Panc1 (cell line): ENCODE measurements at places on chromosomes 12 and 14.

DNA sequence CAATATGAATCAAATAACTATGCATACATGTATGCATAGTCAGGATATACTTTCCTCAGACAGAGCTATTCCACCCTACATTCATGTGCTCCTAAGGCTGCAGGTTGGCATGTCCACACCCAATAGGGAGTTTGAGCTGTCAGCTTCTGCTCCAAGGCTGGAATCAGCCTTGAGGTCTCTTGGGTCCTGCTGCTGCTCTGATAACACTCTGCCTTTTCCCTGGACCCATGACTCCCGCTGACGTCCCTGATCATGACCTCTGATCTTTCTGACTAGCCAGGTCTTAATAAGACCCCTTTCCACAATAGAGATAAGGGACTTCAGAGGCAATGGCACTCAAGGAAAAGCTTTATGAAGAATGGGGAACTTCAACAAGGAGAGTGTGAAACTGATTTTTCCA lies 5.7 kb downstream of the PITPNM2 start:
- DNase-seq, result no peak

DNA sequence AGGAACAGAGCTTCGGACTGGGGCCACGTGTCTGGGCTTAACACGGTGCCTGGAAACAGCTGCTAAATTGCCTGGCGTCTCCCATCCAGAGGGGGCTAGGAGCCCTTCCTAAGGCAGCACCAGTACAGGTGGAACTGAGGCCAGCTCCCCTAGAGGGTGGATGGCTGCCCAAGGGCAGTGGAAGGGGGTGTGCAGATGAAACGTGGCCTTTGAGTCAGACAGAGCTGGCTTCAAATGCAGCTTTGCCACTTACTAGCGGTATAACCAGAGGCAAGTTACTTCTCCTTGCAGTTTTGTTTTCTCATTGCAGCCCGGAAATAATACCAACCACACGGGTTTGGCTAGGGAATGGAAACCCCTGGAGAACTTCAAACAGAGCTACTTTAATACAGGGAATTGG lies 59.3 kb upstream of the SLC24A4 start:
- no peak for DNase-seq

DNA sequence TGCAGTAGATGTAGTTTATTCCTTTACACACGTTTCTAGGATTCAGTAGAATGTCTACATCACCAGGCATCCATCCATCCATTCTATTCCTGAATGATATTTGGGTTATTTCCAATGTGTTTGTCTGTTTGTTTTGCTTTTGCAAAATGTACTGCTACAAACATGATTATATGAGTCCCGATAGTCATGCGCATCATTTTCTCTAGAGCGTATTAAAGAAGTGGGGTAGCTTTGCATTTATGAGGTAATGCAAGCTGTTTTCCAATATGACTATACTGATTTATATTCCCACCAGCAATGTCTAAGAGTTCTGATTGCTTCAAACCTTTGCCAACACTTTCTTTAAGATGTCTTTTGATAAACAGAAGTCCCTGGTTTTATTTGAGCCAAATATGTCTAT lies 253.2 kb downstream of the NOVA1 start:
- DNase-seq, result no peak

DNA sequence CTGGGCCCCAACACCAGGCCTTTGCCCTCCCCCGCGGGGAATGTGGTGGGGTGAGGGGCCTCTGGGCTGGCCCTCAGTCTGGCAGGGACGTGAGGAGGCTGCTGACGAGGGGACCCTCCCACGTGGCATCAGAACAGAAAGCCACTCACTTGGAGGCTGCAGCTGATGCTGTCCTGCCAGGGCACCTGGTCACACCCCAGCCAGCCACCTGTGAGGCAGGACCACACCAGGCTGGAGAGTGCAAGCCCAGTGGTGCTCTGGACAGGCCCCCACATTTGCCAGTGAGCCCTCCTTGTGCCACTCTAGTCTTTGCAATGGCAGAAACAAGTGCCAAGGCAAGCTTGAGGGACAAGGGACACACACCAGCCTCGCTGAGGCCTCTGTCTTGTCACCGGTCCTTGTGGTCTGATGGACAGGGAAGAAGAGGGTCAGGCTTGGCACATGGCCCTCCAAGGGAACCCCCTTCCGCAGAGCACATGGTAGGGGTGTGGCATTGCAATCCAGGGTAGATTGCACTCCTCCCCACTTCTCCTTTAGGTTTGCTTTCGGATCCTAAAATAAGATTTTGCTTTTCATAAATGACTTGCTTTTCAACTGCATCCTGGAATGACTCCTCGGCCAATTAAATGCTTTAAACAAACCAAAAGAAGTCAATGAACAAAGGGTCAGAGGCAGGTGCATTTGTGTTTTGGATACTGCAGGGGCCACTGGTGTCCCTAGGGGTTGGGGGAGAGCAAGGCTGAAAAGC lies 53.7 kb downstream of the CCDC88C start:
- no peak for DNase-seq

DNA sequence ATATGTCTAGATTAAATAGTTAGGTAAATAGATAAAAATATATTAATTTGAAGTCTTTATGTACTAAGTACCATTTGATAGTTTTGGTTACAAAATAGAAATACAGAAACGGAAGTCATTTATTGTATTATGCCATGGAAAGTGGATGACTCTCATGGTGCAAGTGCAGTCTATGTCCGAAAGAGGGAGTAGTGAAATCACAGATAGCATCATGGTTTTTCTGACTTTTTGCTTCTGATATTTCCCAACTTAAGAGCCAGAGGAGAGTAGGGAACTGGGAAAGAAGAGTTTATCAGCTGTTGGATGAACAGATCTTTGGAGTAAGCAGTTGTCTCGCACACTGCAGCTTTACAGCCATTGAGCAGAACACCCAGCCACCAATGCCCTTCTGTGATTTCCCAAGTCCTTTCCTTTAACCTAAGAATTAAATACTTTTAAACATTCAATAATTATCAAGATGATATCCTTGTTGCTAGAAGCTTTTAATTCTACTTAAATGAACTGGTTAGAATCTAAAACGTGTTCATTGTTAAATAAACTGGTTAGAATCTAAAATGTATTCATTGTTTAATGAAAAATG lies 18.4 kb upstream of the SRGAP1 start:
- no peak for DNase-seq

GRCh38 chr14:59123531-59123930 lies 64.9 kb upstream of the DAAM1 start:
- DNase-seq, result no peak

DNA sequence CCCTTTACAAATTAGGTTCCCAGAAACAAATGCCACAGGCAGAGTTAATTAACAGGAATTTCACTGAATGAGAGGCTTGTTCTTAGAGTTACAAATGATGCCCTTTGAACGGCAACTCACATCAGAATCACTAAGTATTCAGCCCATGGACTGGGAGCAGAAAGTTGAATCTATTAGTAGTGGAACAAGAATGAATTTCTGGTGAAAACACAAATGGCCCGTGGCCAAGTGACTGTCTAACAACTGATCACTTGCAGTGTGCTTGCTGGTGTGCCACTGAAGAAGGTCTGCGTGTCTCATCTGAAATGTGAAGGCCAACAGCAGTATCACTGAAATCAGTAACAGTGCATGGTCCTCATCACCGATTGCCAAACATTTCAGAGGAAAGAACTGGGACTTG lies 893.4 kb upstream of the TMEM132C start:
- DNase-seq, result no peak

GRCh38 chr12:15757553-15758255 lies 31.5 kb downstream of the EPS8 start:
- DNase-seq, result peak; percentile 32

DNA sequence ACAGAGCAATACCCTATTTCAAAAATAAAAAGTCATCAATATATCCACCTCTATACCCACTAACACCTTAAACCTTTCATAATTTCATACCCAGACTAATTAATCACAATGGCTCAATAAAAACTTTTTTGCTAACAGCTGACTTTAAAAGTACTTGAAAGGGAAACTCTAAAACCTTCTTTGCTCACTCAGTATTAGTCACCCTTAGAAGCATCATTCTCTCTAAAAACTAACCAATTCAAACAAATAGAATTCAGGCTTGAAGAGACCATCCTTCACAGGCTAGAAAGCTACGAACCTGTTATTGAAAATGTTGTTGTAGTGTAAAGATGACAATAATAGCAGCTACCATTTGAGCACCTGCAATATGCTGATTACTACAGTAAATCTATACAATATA lies 37.2 kb downstream of the HECTD1 start:
- no peak for DNase-seq

DNA sequence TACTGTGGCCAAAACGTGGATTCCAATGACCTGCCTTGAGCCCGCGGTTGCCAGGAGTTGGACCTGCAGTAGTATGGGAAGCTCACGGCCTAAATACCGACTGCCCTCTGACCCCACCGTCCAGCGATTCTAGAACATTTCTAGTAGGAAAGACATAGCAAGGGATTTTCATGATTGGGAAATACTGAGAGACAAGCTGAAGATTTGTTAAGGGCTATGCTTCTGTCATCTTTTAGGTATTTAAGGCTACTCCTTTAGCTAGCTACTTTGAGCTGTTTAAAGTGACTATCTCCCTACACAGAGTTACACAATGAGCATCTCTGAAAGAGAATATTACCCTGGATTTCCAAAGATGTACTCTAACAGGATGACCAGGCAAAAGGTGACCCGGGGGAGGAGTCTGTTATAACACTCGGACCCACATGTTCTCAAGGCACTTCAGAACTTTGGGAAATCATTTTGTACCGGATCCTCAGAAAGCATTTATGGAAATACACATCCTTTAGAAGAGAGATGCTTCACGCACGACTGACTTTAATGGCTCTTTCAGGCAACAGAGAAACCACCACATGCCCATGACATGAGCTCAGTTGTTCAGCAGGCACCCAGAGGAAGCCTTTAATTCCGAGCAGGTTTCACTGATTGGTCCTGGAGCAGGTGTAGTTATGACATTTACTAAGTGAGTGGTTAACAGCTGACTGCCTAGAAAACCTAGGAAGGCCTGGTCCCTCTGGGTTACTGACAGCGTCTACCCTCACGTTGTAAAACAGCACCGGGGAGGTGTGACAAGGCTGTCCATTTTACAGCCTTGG lies 4.2 kb downstream of the BAG5 start:
- DNase-seq, result no peak

GRCh38 chr12:104686196-104686595 lies 229.4 kb downstream of the CHST11 start:
- no peak for DNase-seq

DNA sequence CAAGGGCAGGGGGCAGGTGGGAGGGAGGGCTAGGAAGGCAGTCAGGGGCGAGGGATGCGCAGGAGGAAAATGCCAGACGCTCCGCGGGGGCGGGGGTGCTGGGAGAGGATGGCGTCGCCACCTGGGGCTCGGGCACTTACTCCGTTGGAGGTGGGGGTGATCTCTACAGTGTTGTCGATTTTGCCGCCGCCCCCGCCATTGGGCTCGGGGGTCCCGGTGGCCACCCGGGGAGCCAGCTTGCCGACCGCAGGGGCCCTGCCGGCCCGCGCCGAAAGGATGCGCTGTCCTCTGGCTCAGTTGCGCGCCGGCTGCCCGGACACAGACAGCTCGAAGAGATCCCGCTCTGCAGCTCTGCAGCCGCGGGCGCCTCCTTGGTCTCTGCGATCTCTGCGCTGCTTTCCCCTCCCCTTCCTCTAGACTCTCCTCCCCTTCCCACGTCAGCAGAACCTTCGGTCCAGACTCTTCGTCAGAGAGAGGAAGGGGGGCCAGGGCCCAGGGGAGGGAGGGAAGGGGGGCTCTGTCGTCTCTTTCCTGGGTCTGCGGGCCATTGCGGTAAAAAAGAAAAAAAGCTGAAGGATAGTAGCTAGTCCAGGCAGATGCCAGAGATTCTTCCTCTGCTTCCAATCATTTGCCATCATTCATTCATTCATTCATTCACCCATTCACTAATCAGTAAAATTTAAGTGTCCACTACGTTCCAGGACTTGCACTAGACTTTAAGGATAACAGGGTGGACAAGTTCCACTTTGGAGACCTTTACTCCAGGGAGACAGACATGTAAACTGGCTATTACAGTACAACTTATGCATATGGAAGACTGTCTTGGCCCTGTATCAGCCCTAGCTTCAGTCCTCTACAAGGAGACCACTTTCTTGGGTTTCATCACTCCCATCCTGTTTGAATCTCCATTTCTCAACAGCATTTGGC lies at the start of gene SLC22A17:
Gene SLC22A17 (minus strand): TSS at position 382 of the 927 bp plus-strand sequence.
- no peak for DNase-seq

GRCh38 chr14:55139696-55140509 lies 10.9 kb downstream of the LGALS3 start:
- DNase-seq, result no peak

DNA sequence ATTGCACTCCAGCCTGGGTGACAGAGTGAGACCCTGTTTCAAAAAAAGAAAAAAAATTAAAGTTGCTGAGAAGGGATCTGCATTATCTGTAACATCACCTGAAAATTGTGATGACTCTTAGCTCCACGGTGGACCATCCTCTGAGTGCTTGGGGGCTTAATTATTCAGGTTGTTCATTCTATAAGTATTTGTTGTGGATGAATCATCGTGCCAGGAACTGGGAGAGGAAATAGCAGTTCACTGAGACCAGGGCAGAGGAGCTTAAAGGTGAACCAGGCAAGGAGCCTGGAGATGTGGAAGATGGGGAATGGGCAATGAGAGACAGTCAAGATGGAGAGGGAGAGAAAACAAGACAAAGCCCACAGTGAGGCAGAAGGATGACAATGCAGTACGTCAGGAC lies 25.5 kb upstream of the GSC start:
- DNase-seq, result no peak

DNA sequence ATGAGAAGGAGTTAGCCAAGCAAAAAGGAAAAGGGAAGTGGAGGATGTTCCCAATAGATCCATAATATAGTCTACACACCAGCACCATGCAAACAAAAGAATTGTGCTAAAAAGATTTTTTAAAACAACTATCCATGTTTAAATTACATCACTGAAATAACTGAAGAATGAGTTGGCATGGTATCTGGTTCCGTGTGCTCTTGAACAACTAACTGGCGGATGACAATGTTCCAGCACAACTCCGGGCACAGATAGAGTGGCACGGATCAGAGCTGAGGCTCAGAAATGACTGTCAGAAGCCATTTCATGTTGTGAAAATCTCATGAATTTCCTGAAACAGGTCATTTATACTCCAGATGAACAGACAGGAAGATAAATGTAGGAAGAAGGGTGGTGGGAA lies 153.1 kb downstream of the HMGA2 start:
- DNase-seq, result no peak

DNA sequence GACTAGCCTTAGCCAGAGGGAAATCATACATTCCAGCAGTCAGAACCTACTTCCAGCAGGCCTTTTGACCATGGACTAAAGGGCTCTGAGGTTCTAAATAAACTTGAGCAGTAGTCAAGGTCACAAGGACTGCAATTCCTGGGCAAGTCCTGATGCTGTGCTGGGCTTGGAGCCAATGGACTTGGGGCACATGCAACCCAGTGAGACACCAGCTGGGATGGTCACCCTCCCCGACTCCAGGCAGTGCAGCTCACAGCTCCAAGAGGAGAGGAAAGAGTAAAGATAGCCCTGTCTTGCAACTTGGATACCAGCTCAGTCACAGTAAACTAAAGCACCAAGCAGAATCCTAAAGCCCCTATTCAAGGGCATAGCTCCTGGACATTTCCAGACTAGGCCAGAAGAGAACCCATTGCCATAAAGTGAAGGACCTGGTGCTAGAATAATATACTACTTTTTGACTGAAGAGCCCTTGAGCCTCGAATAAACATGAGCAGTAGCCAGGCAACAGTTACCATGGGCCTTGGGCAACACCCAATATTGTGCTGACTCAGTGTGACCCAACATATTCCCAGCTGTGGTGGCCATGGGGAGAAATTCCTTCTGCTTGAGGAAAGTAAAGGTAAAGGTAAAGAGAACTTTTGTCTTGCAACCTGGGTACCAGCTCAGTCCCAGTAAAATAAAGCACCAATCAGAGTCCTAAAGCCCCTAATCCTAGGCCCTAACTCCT lies 226.2 kb upstream of the CLEC14A start:
- DNase-seq, result no peak
